Upper lobe of left lung (tissue), 6 donors: ENCODE measurements at places on chromosomes 16 and 17. TPM values are rescaled to one million over a fixed set of nuclear protein-coding genes. Genes with fewer than 3 reads are reported as not detected.

Gene IRX5
- total RNA-seq = 45.6 TPM

DNA sequence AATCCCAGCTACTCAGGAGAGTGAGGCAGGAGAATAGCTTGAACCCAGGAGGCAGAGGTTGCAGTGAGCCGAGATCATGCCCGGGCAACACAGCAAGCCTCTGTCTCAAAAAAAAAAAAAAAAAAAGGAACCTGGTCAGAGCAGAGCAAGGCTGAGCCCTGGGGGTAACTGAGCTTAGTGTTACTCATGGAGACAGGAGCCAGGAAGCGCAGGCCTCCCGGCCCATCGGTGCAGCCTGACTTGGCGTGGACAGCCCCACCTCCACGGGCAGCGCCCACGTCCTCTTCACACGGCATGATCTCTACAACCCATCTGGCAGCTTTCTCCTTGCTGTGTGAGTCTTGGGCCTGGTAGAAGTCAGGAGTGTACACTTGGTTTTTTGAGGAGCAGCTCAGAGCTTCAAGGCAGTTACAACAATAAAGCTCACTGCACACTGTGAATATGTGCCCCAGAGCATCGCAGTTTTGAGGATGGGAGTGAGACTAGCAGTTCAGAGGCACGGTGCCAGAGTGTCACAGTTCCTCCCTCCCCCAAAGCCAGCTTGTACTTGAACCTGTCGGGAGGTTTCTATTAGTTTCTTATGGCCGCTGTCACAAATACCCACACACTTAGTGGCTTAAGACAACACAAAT is 129.9 kb downstream of the RAP1GAP2 start:
- no peaks in the 10 kb centered on the region for H3K27me3 ChIP-seq
- DNase-seq = peak; percentile 64
- H3K4me1 ChIP-seq = peaks cover 7% of the 10 kb centered on the region
- no peaks in the 10 kb centered on the region for H3K36me3 ChIP-seq

DNA sequence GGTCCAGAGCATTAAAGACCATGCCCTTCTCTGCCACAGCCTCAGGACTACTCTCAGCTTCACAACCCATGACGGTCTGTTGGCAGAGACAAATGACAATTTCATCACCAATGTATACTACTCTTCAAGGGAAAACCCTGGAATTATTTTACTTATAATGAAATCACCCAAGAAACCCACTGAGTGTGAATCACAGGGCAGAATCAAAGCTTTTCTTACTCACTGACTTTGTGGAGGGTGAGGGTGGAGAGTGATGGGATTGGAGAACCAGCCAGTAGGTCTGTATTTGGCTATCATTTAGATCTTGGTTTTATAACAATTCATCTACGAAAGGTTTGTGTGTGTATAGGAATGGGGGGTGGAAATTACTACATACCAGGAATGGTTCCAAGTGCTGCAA is 442.6 kb downstream of the SHISA9 start:
- no peaks in the 10 kb centered on the region for H3K36me3 ChIP-seq
- no peaks in the 10 kb centered on the region for H3K27me3 ChIP-seq
- no peak overlapping the region for H3K4me3 ChIP-seq

Gene PERCC1
- not detected for total RNA-seq

GRCh38 chr16:4339909-4340308 is 11.2 kb downstream of the PAM16 start:
- peaks cover 45% of the 10 kb centered on the region for H3K4me1 ChIP-seq
- DNase-seq = peak; percentile 67
- peaks cover 53% of the 10 kb centered on the region for H3K36me3 ChIP-seq
- H3K27me3 ChIP-seq = no peaks in the 10 kb centered on the region

DNA sequence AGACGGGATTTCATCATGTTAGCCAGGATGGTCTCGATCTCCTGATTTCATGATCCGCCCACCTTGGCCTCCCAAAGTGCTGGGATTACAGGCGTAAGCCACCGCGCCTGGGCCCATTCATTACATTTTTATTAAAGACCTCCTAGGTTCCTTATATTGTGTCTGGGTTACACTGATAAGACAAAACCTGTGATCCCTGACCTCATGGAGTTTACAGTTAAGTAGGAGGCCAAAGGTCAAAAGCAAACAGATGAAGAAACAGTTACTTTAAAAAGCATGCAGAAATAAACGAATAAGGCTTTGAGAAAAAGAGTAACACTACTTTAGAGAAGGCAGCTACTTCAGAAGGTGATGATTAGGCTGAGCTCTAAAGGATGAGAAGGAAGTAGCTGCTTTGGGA is 14.9 kb upstream of the HLF start:
- no peaks in the 10 kb centered on the region for H3K27me3 ChIP-seq
- H3K4me3 ChIP-seq = no peak overlapping the region
- no peaks in the 10 kb centered on the region for H3K36me3 ChIP-seq
- no peaks in the 10 kb centered on the region for H3K4me1 ChIP-seq
- no peak for DNase-seq
- H3K27ac ChIP-seq = no peak overlapping the region

DNA sequence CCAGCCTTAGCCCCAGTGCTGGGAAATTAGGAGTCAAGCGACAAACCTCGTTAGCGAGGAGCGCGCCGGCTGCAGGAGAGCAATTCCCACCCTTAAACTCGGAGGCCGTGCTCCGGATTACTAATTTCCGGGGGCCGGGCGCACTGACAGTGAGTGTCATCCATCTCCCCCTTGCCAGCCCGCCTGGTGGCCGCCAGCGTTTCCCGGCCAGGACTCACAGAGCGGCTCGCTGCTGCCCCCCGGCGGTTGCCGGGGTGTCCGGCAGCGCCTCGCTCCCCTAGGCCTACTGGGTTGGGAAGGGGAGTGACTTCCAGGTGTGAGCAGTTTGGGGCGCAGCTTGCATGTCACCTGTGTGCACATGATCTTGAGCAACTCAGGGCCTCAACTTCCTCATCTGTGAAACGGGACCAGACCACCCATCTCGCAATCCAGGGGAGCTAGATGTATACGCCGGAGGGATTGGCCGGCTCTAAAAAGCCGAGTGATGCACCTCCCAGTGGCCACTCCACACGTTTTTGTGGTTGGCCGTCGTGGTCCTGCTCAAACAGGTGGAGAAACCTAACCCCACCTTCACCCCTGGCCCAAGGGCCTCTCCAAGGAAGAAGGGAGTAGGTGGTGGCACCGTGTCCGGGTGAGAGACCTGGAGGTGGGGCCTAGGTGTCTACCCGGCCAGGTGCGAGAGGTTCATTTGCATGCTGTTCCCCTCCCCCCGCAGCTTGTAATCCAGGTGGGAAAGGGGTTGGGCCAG is 2.5 kb upstream of the GSE1 start:
- peak overlapping the region; percentile 72 for H3K4me3 ChIP-seq
- peaks cover 78% of the 10 kb centered on the region for H3K4me1 ChIP-seq
- no peaks in the 10 kb centered on the region for H3K36me3 ChIP-seq
- H3K27ac ChIP-seq = peak overlapping the region; percentile 93
- no peaks in the 10 kb centered on the region for H3K27me3 ChIP-seq
- peak; percentile 93 for DNase-seq

- H3K4me3 ChIP-seq = peak overlapping the region; percentile 69
- H3K27me3 ChIP-seq = no peaks in the 10 kb centered on the region
- peak overlapping the region; percentile 94 for H3K27ac ChIP-seq
Observed at GRCh38 chr17:75876190-75876937, 2.0 kb downstream of the TRIM47 start.

- no peak overlapping the region for H3K27ac ChIP-seq
- H3K27me3 ChIP-seq = no peaks in the 10 kb centered on the region
- peaks cover 23% of the 10 kb centered on the region for H3K36me3 ChIP-seq
- H3K4me3 ChIP-seq = no peak overlapping the region
- peaks cover 16% of the 10 kb centered on the region for H3K4me1 ChIP-seq
Observed at GRCh38 chr16:23597003-23597756, 1.1 kb upstream of the NDUFAB1 start.

Gene ACSM2A
- not detected for total RNA-seq

GRCh38 chr16:75476817-75477216 is 12.3 kb upstream of the TMEM170A start:
- no peak for DNase-seq
- H3K27me3 ChIP-seq = no peaks in the 10 kb centered on the region
- H3K27ac ChIP-seq = no peak overlapping the region
- H3K4me3 ChIP-seq = no peak overlapping the region
- no peaks in the 10 kb centered on the region for H3K36me3 ChIP-seq
- no peaks in the 10 kb centered on the region for H3K4me1 ChIP-seq

- H3K4me3 ChIP-seq = no peak overlapping the region
- H3K4me1 ChIP-seq = peaks cover 36% of the 10 kb centered on the region
- no peaks in the 10 kb centered on the region for H3K27me3 ChIP-seq
Observed at GRCh38 chr17:75475851-75476250, 19.4 kb downstream of the TMEM94 start.

GRCh38 chr17:21352221-21352980 is 23.8 kb upstream of the KCNJ12 start:
- H3K27me3 ChIP-seq = no peaks in the 10 kb centered on the region
- H3K27ac ChIP-seq = no peak overlapping the region
- H3K36me3 ChIP-seq = no peaks in the 10 kb centered on the region
- H3K4me1 ChIP-seq = no peaks in the 10 kb centered on the region
- peak; percentile 14 for DNase-seq
- no peak overlapping the region for H3K4me3 ChIP-seq

- no peaks in the 10 kb centered on the region for H3K27me3 ChIP-seq
- peak overlapping the region; percentile 75 for H3K4me3 ChIP-seq
Observed at GRCh38 chr16:970386-970765, 408 bp downstream of the LMF1 start.

DNA sequence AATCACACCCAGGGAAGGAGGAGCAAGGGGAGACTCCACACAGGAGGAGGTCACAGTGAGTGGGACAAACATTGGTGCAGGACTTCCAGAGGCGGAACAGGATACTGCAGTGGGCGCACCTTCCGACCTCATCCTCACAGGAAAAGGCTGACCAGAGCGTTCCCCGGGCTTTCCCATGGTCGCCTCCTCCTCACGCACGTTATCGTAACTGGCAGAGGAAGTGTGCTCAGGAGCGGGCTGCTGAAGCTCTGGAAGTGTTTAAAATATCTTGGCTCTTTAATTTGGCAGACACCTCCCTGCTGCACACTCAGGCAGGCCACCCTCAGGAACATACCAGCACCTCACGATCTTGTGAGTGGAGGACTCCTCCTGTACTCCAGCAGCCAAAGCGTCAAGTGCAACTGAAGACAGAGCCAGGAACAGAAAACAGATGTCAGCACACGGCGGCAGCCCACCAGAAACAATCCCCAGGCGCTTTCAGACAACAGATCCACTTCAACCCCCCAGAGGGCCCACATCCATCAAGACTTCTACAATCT is 17.5 kb downstream of the FANCA start:
- no peaks in the 10 kb centered on the region for H3K27me3 ChIP-seq
- DNase-seq = no peak
- peak overlapping the region; percentile 7 for H3K27ac ChIP-seq
- H3K4me3 ChIP-seq = no peak overlapping the region
- no peaks in the 10 kb centered on the region for H3K4me1 ChIP-seq

Gene TOM1L1
- 25.1 TPM for total RNA-seq

Gene NACA2
- not detected for total RNA-seq

Gene IRF8
- total RNA-seq = 62.0 TPM

DNA sequence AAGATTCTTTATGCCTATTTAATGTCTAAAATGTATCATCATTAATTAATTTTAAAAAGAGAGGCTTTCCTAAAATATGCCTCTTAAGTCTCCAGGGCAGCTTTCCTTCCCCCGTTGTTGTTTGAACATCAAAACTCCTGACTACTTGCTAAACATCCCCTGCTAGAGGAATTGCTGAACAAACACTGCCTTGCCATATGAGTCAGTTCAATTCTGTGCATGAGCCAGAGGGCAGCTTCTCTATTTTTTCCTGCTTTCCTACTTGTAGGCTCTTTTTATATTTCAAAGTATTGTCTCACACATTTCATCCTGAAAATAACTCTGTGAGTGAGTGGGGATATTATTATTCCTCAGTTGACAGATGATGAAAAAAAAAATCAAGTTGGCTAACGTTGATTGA is 143.4 kb downstream of the HS3ST4 start:
- H3K27me3 ChIP-seq = no peaks in the 10 kb centered on the region
- H3K4me3 ChIP-seq = no peak overlapping the region
- no peak for DNase-seq
- H3K36me3 ChIP-seq = no peaks in the 10 kb centered on the region
- no peaks in the 10 kb centered on the region for H3K4me1 ChIP-seq

GRCh38 chr16:73172241-73172972 is 124.5 kb upstream of the ZFHX3 start:
- peak; percentile 62 for DNase-seq
- peaks cover 13% of the 10 kb centered on the region for H3K4me1 ChIP-seq
- H3K27ac ChIP-seq = peak overlapping the region; percentile 71
- no peaks in the 10 kb centered on the region for H3K27me3 ChIP-seq
- no peak overlapping the region for H3K4me3 ChIP-seq
- no peaks in the 10 kb centered on the region for H3K36me3 ChIP-seq

- H3K4me3 ChIP-seq = no peak overlapping the region
- no peaks in the 10 kb centered on the region for H3K4me1 ChIP-seq
- H3K27me3 ChIP-seq = no peaks in the 10 kb centered on the region
- peaks cover 10% of the 10 kb centered on the region for H3K36me3 ChIP-seq
- H3K27ac ChIP-seq = no peak overlapping the region
- no peak for DNase-seq
Observed at GRCh38 chr16:81703177-81704155, 75.6 kb upstream of the PLCG2 start.

DNA sequence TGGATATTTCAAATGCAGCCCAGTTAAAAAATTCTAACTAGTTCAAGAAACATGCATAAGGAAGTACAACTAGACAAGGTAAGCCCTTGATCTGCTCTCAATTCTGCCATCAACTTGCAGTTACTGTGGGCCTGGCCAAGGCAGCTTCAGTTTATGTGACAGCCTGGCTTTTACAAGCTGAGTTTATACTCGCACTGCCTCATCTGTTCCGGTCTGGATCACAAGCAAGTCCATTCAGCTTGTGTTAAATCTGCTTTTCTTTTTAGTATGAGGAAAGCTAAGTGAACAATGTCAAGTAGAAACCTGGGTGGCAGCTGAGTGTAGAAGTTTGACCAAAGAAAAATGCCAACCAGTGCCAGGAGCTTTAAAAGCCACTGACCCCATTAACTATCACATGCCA is 76.6 kb upstream of the CORO6 start:
- H3K27ac ChIP-seq = peak overlapping the region; percentile 58
- peaks cover 52% of the 10 kb centered on the region for H3K36me3 ChIP-seq
- no peak overlapping the region for H3K4me3 ChIP-seq

Gene NATD1
- total RNA-seq = 32.5 TPM

Gene TPSG1
- not detected for total RNA-seq

DNA sequence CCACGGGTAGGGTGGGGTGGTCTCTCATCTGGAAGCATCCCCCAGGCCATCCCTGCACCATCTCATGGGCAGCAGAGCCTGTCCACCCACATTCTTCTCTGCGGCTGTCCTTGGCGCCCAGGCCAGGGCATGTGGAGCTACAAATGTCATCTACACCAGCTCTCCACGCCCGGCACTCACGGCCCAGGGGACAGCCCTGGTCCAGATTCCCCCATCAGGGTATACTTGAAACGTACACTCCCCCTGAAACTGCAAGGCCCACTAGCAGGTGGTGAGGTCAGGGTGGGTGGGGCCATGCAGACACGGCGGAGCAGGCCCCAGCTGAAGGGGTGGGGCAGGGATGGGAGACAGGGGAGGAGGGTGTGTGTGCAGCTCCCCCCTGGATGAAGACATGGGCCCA is 3.2 kb upstream of the SOX8 start:
- no peaks in the 10 kb centered on the region for H3K36me3 ChIP-seq
- peaks cover 17% of the 10 kb centered on the region for H3K4me1 ChIP-seq
- H3K27me3 ChIP-seq = peaks cover 38% of the 10 kb centered on the region
- no peak overlapping the region for H3K27ac ChIP-seq
- H3K4me3 ChIP-seq = no peak overlapping the region
- no peak for DNase-seq
